Fibroblast of lung (primary cell): ENCODE measurements at places on chromosomes 1 and 21.

DNA sequence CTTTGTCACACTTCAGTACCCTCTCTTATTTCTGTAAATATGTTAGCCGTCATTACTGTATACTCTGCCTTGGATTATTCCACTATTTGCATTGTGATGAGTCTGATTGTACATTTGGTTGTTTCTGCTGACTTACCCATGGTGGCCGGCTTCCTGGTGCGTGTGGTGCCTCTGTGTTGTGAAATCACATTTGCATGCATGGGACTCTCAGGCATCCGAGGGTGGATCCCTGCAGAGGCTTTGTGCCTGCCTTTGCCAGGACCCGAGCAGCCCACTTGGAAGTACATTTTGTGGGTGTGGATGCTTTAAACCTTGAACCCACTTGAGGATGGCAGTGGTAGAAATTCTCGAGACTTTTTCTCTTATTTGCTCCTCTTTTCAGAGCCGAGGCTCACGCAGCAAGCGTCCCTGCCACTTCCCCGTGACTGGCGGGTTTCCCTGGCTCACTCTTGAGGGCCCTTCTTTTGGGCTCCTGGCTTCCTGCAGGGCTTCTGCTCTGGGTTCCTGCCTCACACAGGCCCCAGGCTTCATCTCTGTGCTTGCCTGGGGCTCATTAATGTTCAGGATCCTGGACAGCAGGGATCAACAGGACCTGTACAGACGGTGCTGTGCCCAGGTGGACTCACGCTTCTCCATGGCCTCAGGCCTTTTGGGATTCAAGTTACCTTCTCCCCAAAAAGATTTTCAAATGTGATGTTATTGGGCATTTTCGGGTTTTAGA, 36.6 kb downstream of the POFUT2 start:
- no peak for DNase-seq
- no peak overlapping the region for H3K4me3 ChIP-seq
- H3K27ac ChIP-seq: no peak overlapping the region

DNA sequence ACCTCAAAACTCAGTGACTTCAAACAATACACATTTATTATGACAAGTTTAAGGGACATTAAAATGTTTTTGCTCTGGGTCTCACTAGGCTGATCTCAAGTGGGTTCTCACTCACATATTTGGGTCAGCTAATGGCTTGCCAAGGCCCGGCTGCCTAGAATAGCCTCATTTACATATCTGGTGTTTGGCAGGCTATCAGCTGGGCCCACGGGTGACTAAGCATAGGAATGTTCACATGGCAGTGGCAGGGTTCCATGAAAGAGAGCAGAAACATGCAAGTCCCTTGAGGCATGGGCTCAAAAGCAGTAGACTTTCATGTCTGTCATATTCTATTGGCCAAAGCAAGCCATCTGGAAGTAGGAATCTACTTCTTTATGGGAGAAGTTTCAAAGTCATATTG, 492.6 kb downstream of the KCNT2 start:
- H3K4me1 ChIP-seq: no peaks in the 10 kb centered on the region
- no peaks in the 10 kb centered on the region for H3K27me3 ChIP-seq
- no peaks in the 10 kb centered on the region for H3K36me3 ChIP-seq
- peak; percentile 81 for DNase-seq

DNA sequence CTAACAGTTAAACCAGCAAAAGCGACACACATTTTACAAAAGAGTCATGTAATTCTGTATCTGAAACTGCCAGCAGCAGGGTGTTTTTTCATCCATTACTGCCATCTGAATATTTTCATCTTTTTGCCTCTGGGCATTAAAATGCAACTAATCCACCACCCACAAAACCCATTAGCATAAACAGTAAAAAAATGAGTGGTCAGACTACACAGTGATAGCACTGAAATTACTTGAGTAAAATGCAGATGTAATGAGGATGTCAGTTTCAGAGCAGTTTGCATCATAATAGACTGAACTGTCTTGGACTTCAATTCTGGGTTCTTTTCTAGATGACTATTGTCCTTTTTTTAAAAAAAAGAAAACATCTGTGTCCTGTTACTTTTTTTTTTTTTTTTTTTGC, 132.3 kb downstream of the GABPA start:
- no peak for DNase-seq
- no peaks in the 10 kb centered on the region for H3K4me1 ChIP-seq
- no peak overlapping the region for H3K27ac ChIP-seq
- H3K4me3 ChIP-seq: no peak overlapping the region

DNA sequence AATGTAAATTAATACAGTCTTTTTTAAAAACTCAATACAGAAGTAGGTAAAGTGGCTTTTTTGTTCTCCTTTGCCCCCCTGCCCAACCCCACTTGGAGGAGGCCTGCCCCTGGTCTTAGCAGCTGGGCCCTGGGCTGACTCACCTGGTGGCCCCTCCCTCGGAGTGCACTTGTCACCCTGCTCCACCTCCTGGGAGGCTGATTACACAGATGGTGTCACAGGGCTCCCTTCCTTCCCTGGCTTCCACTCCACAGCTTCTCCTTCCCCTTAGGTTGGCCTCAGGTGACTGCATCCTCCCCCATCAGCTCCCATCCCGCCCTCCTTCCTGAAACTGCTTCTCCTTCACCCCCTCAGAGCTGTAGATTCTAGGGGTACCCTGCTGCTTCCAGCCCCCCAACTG, 11.7 kb upstream of the CAPN9 start:
- H3K4me3 ChIP-seq: no peak overlapping the region
- H3K36me3 ChIP-seq: no peaks in the 10 kb centered on the region
- no peak overlapping the region for H3K27ac ChIP-seq
- no peaks in the 10 kb centered on the region for H3K4me1 ChIP-seq
- H3K27me3 ChIP-seq: no peaks in the 10 kb centered on the region

- H3K36me3 ChIP-seq: no peaks in the 10 kb centered on the region
- no peak overlapping the region for H3K4me3 ChIP-seq
- peak; percentile 26 for DNase-seq
- H3K27me3 ChIP-seq: no peaks in the 10 kb centered on the region
- H3K27ac ChIP-seq: no peak overlapping the region
- peaks cover 2% of the 10 kb centered on the region for H3K4me1 ChIP-seq
Observed at GRCh38 chr1:28416509-28417194, 47.1 kb downstream of the PHACTR4 start.

DNA sequence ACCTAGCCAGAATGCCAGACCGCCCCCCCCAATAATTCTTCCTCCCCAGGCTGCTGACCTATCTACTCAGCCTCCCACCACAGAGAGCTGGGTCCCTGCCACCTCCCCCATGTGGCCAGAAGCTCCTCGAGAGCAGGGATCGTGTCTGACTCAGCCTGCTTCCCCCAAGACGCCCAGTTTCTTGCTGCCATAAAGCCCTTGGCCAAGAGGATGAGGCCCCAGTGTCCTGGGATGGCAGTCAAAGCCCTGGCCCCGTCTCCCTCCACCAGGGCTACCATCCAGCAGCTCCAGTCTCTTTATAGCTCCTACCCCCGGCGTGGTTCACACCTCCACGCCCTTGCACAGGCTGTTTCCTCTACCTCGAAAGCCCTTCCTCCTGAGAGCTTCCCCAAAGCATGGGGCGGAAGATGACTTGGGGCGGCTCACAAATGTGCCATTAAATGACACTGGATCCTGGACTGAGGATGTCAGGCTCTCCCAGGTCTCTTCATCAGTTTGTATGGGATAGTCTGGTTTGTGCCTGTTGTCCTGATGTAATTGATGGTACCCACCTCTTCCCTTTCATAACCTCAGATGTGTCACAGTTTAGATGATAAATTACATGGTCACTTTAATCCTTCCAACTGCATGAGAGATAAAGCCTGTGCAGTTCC, 13.2 kb downstream of the ADGRB2 start:
- H3K36me3 ChIP-seq: no peaks in the 10 kb centered on the region
- peak; percentile 57 for DNase-seq
- H3K27me3 ChIP-seq: no peaks in the 10 kb centered on the region
- no peak overlapping the region for H3K27ac ChIP-seq
- no peak overlapping the region for H3K4me3 ChIP-seq

GRCh38 chr1:28329395-28330153, 734 bp downstream of the MED18 start:
- DNase-seq: peak; percentile 21
- peak overlapping the region; percentile 86 for H3K4me3 ChIP-seq

GRCh38 chr21:45465611-45466329, 60.8 kb downstream of the COL18A1 start:
- H3K4me3 ChIP-seq: no peak overlapping the region
- no peak for DNase-seq
- H3K4me1 ChIP-seq: peaks cover 9% of the 10 kb centered on the region
- H3K36me3 ChIP-seq: peaks cover 4% of the 10 kb centered on the region
- H3K27ac ChIP-seq: no peak overlapping the region

DNA sequence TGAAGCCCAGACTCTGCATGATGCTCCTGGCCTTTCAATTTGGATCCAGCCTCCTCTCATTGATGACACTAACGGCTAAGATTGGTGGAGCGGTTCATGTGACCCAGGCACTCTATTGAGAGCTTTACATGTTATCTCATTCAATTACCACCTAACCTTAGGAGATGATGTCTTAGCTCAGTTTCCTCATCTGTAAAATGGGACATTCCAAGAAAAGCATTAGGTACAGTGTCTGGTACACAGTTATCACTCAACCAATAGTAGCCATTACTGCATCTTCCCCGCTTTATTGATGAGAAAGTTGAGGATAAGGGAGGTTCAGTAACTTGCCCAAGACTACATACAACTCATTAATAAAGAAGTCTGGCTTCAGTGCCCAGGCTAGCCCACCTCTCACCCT, 17.0 kb downstream of the HEYL start:
- no peak overlapping the region for H3K27ac ChIP-seq
- peaks cover 2% of the 10 kb centered on the region for H3K4me1 ChIP-seq
- no peaks in the 10 kb centered on the region for H3K36me3 ChIP-seq
- DNase-seq: no peak
- H3K4me3 ChIP-seq: no peak overlapping the region
- H3K27me3 ChIP-seq: peaks cover 26% of the 10 kb centered on the region

DNA sequence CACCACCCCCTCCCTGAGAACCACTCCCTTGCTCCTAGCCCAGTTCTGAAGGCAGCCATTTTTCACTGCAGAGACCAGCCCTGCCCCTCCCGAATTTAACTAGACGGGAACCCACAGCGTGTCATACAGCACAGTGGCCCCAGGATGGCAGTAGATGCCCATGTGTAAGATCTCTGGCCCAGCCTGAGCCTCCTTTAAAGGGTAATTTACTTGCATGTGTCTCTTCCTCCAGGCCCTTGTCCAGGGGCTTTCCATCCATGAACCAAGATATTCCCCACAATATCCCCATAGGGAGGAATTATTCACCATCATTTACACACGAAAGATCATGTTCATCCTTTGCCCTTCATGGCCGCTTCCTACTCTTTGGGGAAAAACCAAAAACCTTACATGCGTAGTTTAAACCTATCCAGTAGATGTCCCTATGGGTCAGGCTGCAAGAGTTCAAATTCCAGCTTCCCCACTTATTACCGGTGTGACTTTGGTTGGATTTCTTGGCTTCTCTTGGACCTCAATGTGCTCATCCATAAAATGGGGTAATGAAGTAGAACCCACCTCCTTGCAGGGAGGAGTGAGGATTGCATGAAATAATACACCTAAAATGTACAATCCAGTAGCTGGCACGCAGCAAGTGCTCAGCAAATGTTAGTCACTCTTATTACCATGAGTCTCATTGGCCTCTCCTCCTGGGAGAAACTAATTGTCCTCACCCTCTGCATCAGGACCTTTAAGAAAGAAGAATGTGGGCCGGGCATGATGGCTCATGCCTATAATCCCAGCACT, 4.0 kb upstream of the LACTBL1 start:
- H3K4me1 ChIP-seq: no peaks in the 10 kb centered on the region
- DNase-seq: peak; percentile 84
- no peak overlapping the region for H3K27ac ChIP-seq
- no peak overlapping the region for H3K4me3 ChIP-seq
- H3K27me3 ChIP-seq: peaks cover 9% of the 10 kb centered on the region

DNA sequence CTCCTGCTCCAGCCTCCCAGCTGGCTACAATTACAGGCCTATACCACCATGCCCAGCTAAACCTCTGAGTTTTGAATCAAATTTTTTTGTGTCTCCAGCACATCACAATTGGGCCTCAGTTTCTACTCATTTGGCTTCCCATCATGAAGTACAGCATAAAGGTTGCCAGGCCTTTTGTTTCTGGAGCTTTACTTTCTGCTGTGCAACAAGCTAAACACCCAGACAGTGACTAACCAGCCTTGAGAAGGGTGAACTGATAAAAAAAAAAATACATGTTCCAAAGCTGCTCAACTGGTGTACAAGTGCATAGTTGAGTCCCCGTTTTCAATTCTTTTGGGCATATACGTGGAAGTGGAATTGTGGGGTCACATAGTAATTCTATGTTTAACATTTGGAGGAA, 25.1 kb downstream of the TIAM1 start:
- no peaks in the 10 kb centered on the region for H3K4me1 ChIP-seq
- H3K27me3 ChIP-seq: no peaks in the 10 kb centered on the region
- no peak overlapping the region for H3K27ac ChIP-seq
- H3K36me3 ChIP-seq: no peaks in the 10 kb centered on the region

GRCh38 chr1:220809704-220810103, 23.0 kb downstream of the MTARC1 start:
- no peaks in the 10 kb centered on the region for H3K4me1 ChIP-seq
- H3K27me3 ChIP-seq: peaks cover 4% of the 10 kb centered on the region
- no peaks in the 10 kb centered on the region for H3K36me3 ChIP-seq
- DNase-seq: no peak
- H3K27ac ChIP-seq: no peak overlapping the region
- no peak overlapping the region for H3K4me3 ChIP-seq

GRCh38 chr1:22761821-22762220, 51.2 kb downstream of the EPHB2 start:
- no peak overlapping the region for H3K27ac ChIP-seq
- no peaks in the 10 kb centered on the region for H3K27me3 ChIP-seq
- H3K4me1 ChIP-seq: no peaks in the 10 kb centered on the region
- no peaks in the 10 kb centered on the region for H3K36me3 ChIP-seq
- no peak overlapping the region for H3K4me3 ChIP-seq
- DNase-seq: no peak

- H3K4me3 ChIP-seq: no peak overlapping the region
- H3K4me1 ChIP-seq: peaks cover 77% of the 10 kb centered on the region
- peaks cover 1% of the 10 kb centered on the region for H3K36me3 ChIP-seq
- no peak for DNase-seq
Observed at GRCh38 chr1:27525296-27526272, 35.6 kb upstream of the WASF2 start.

- H3K27me3 ChIP-seq: peaks cover 5% of the 10 kb centered on the region
- no peak overlapping the region for H3K27ac ChIP-seq
- H3K4me3 ChIP-seq: no peak overlapping the region
- H3K36me3 ChIP-seq: no peaks in the 10 kb centered on the region
Observed at GRCh38 chr1:228420968-228421826, 4.5 kb upstream of the TRIM17 start.

- no peak overlapping the region for H3K4me3 ChIP-seq
- H3K27ac ChIP-seq: no peak overlapping the region
- no peaks in the 10 kb centered on the region for H3K36me3 ChIP-seq
- no peak for DNase-seq
- H3K4me1 ChIP-seq: no peaks in the 10 kb centered on the region
Observed at GRCh38 chr1:82299656-82300055, 498.9 kb downstream of the ADGRL2 start.

DNA sequence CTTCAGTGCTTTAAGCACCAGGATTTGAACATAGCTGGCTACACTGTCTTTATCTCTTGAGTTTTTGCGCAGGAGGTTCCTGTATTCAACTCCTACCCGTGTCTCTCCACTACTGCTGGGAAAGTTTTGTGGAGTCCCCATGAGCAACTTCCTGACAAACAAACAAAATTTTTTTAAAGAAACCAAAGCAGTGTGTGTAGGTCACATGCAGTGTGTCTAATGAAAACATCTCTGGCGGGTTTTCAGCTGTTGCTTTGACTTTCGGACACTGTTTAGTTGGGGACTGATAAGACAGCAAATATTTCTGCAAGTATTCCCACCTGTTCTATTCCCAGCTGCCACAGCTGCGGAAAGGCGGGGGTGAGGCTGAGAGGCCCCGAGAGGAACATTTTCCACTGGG, 2.0 kb downstream of the PSEN2 start:
- H3K4me3 ChIP-seq: no peak overlapping the region
- H3K4me1 ChIP-seq: peaks cover 6% of the 10 kb centered on the region
- no peaks in the 10 kb centered on the region for H3K27me3 ChIP-seq
- no peaks in the 10 kb centered on the region for H3K36me3 ChIP-seq
- H3K27ac ChIP-seq: no peak overlapping the region
